Activated naive CD4-positive, alpha-beta T cell treated with anti-CD3 and anti-CD28 coated beads for 36 hours (primary cell): ENCODE measurements at places on chromosomes 6 and 20.

DNA sequence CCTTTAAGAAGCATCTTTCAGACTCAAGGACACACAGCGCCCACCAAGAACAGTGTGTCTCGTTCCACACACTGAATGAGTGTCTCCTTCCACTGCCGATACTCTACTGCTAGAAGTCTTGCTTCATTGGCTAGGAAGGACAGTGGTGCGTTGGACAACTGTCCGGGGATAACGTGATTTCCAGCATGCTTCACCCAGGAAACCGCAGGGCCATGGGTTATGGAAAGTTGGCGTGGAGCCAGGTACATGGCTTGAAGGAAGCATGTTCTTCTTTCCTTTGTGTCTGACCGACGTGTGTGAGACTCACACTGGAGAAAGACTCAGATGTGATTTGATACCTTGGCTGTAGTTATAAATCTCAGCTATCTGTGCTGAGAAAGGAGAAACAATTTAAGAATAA is 73.2 kb downstream of the SMOC2 start:
- no peak for DNase-seq
- H3K36me3 ChIP-seq = no peaks in the 10 kb centered on the region
- H3K4me1 ChIP-seq = no peaks in the 10 kb centered on the region
- peaks cover 2% of the 10 kb centered on the region for H3K27me3 ChIP-seq
- no peak overlapping the region for H3K4me3 ChIP-seq
- no peak overlapping the region for H3K27ac ChIP-seq

- H3K27me3 ChIP-seq = no peaks in the 10 kb centered on the region
- no peaks in the 10 kb centered on the region for H3K4me1 ChIP-seq
These were observed 31.7 kb upstream of the UBR2 start for GRCh38 chr6:42532038-42532669.

DNA sequence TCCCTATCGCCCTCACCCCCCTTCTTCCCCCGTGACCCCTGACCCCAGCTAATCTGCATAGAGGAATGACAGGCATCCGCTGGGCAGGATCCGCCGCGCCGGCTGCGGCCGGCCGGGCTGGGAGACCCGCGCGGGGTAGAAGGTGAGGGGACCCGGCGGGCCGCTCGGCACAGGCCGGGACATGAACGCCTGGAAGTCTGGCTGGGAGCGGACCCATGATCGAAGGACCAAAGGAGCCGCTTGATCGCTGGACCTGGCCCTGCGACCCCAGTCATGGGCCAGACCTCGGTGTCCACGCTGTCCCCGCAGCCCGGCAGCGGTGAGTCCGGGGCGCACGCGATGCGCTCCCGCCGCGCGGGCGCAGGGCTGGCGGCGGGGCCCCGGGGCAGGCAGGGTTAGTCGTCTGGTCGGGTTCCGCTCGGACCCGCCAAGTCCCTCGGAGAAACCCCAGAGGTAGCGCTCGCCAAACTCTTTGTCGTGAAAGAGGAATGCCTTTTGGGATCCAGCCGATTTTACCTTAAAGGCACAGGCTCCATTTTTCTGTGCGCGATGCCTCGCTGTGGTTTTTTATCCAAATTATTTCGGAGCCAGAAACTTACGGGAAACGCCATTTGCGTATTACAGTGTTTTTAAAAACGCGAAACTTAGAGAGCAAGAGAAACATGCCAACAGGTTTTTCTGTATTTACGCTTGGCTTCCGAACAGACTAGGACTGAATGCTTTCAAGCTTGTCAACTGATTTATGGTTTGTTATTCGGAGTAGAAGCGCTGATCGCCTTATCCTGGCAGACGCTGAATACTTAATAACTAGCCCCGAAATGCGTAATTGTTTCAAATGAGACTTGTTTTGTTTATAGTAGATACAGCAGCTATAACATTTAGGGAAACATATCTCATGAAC is at the start of gene PHACTR2:
TSS of gene PHACTR2 (plus strand) at position 75 of the 901 bp plus-strand sequence. CDS start at position 274, 199 bp downstream.
- peak within 1 kb of the TSS; percentile 36 for H3K27ac ChIP-seq
- H3K4me1 ChIP-seq = peaks cover 12% of the 10 kb centered on the region
- H3K4me3 ChIP-seq = peak within 1 kb of the TSS; percentile 80
- H3K36me3 ChIP-seq = no peaks in the 10 kb centered on the region
- peak; percentile 78 for DNase-seq

- no peak overlapping the region for H3K4me3 ChIP-seq
- H3K27ac ChIP-seq = no peak overlapping the region
- peaks cover 32% of the 10 kb centered on the region for H3K4me1 ChIP-seq
These were observed 20.2 kb downstream of the ADGRF4 start for GRCh38 chr6:47718571-47718970.

GRCh38 chr6:154359161-154359574 is 2.6 kb upstream of the IPCEF1 start:
- peaks cover 47% of the 10 kb centered on the region for H3K4me1 ChIP-seq
- peaks cover 14% of the 10 kb centered on the region for H3K27me3 ChIP-seq
- H3K36me3 ChIP-seq = no peaks in the 10 kb centered on the region
- H3K4me3 ChIP-seq = peak overlapping the region; percentile 30
- no peak overlapping the region for H3K27ac ChIP-seq

DNA sequence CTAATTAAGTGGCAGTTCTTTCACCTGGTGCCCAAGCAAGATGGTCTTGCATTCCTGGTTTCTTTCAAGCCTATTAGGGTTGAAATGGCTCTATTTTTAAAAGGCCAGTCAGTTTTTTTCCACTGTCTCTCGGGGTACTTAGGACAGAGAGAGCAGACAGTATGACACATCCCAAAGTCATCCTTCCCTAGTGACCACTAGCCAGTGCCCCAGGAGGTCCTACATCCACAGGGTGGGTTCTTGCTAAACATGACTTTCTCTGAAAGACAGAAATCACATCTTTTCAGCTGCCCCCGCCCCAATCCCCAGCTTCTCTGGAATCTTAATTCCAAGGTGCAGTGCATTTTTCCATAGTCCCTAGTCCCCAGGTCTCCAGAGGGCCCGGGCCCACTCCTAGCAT is 192.4 kb downstream of the SLC24A3 start:
- no peak for DNase-seq
- H3K4me1 ChIP-seq = no peaks in the 10 kb centered on the region
- peaks cover 5% of the 10 kb centered on the region for H3K27me3 ChIP-seq

DNA sequence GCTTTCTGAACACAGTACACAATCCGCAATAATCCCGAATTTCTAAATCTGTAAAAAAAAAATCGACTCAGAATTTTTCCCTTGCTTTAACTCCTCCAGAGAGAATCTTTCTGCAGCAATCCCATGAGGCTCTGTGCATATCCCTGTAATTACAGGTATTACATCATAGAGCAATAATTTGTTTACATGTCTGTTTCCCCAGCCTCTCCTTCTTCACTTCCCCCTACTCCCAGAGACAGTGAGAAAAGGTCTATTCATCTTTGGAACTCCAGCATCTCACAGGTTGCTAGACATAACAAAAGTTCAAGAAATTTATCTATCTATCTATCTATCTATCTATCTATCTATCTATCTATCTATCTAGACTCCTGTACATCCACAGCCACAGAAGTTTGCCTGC is 26.0 kb downstream of the KLHL31 start:
- no peak for DNase-seq
- no peaks in the 10 kb centered on the region for H3K4me1 ChIP-seq
- H3K27ac ChIP-seq = no peak overlapping the region
- no peak overlapping the region for H3K4me3 ChIP-seq
- no peaks in the 10 kb centered on the region for H3K27me3 ChIP-seq
- no peaks in the 10 kb centered on the region for H3K36me3 ChIP-seq

DNA sequence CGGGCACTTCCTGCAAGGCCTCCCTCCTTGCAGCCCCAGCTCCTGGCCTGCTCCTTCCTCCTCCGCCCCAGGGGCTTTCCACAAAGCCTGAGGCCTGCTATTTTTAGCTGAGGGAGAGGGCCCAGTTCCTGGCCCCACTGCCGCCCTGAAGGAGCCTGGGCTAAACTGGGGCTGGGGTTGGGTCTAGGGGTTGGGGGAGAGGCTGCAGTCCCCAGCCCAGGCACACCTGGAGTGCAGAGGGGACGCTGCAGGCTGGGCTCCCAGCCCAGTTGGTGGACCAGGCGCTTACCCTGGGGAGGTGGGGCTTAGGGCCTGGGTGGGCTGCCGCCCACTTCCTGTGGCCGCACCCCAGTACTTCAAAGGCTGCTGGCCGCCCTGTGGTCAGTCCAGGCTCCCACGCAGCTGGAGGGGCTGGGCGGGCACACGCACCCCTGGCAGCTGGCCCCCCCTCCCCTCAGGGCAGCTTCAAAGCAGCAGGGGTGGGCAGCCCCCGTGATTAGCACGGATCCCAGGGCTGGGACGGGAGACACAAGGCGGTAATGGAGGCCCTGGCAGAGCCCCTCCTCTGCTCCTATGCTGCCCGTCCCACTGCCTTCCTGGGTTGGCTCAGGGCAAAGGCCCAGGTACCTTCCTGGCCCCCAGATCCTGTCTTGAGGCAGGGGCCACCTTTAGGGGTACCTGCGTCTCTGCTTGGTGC is 7.1 kb upstream of the ABHD16B start:
- DNase-seq = no peak
- peaks cover 3% of the 10 kb centered on the region for H3K27me3 ChIP-seq
- no peak overlapping the region for H3K4me3 ChIP-seq
- no peaks in the 10 kb centered on the region for H3K36me3 ChIP-seq
- peaks cover 37% of the 10 kb centered on the region for H3K4me1 ChIP-seq

- H3K27me3 ChIP-seq = no peaks in the 10 kb centered on the region
- no peak overlapping the region for H3K4me3 ChIP-seq
- H3K27ac ChIP-seq = no peak overlapping the region
- H3K4me1 ChIP-seq = no peaks in the 10 kb centered on the region
These were observed 96.2 kb downstream of the SMAP1 start for GRCh38 chr6:70763754-70764510.

GRCh38 chr20:61353261-61354000 is 101.4 kb downstream of the CDH4 start:
- H3K36me3 ChIP-seq = no peaks in the 10 kb centered on the region
- peaks cover 16% of the 10 kb centered on the region for H3K27me3 ChIP-seq
- H3K4me1 ChIP-seq = no peaks in the 10 kb centered on the region
- DNase-seq = no peak

DNA sequence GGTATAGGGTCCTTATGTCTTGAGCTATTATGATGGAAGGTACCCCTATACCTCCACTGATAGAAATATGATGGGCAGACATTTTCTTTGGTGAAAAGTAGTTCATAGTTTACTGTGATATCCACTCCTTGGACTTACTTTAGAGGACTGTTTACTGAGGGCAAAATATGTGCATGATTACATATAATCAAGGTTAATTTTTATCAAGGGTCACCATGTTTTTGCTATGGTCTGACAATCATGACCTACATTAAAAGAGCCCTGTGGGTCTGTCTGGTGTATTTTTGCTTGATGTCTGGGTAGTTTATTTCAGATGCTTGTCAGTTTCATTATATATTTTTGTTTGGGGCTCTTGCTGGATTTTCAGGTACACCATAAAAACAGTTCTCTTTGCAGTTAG is 40.1 kb downstream of the CDKAL1 start:
- no peak overlapping the region for H3K4me3 ChIP-seq
- peaks cover 8% of the 10 kb centered on the region for H3K36me3 ChIP-seq
- no peak for DNase-seq

GRCh38 chr6:18053555-18054445 is 66.4 kb upstream of the KIF13A start:
- no peak overlapping the region for H3K4me3 ChIP-seq
- H3K27me3 ChIP-seq = peaks cover 8% of the 10 kb centered on the region
- no peak for DNase-seq
- H3K36me3 ChIP-seq = no peaks in the 10 kb centered on the region
- no peak overlapping the region for H3K27ac ChIP-seq

DNA sequence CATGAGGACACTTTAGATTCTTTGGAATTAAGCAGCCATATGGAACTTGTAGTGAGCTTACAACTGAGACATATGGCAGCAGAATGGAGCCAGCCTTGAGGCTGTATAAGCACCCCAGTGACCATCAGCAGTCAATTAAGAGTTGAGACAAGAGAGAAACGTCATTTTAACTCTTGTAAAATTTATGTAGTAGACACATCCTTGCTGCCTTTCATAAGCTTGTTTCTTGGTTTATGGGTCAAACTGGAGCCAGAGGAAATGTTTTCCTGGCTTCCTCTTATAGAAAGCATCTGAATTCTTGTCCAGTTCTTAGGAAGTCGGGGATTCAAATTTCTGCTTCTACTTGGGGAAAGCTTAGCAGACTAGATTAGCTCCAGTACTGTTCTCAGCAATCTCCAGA is 745.1 kb upstream of the MARCKS start:
- no peaks in the 10 kb centered on the region for H3K4me1 ChIP-seq
- H3K36me3 ChIP-seq = no peaks in the 10 kb centered on the region
- H3K27ac ChIP-seq = no peak overlapping the region

GRCh38 chr6:83270971-83271719 is 78.0 kb downstream of the RWDD2A start:
- no peak for DNase-seq
- peaks cover 3% of the 10 kb centered on the region for H3K27me3 ChIP-seq
- no peaks in the 10 kb centered on the region for H3K36me3 ChIP-seq
- H3K27ac ChIP-seq = no peak overlapping the region
- no peak overlapping the region for H3K4me3 ChIP-seq

DNA sequence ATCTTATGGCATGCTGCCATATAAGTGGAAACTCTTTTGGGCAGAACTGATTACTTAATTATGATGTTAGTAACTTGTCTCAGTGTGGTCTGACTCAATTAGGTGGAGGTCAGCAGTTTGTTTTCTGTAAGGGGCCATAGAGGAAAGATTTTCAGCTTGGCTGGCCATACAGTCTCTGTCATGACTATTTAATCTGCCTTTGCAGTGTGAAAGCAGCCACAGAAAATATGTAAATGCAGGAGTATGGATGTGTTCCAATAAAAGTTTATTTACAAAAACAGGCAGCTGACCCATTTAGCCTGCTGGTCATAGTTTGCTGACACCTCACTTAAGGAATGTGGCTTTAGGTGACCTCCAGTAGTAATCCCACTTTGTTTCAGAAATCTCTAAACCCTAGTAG is 700.7 kb downstream of the EPM2A start:
- DNase-seq = no peak
- no peak overlapping the region for H3K4me3 ChIP-seq
- peaks cover 8% of the 10 kb centered on the region for H3K27me3 ChIP-seq
- H3K27ac ChIP-seq = no peak overlapping the region
- no peaks in the 10 kb centered on the region for H3K36me3 ChIP-seq
- H3K4me1 ChIP-seq = no peaks in the 10 kb centered on the region

DNA sequence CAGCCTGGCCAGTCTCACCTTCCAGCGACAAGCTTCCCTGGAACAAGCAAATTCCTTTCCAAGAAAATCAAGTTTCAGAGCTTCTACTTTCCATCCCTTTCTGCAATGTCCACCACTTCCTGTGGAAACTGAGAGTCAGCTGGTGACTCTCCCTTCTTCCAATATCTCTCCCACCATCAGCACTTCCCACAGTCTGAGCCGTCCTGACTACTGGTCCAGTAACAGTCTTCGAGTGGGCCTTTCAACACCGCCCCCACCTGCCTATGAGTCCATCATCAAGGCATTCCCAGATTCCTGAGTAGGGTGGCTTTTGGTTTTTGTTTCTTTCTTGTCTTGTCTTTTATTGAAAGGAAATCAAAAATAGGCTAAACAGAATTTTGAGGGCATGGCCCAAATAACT is 24.3 kb downstream of the MYCT1 start:
- no peak for DNase-seq
- H3K4me3 ChIP-seq = no peak overlapping the region
- H3K27me3 ChIP-seq = peaks cover 4% of the 10 kb centered on the region
- H3K27ac ChIP-seq = no peak overlapping the region
- no peaks in the 10 kb centered on the region for H3K4me1 ChIP-seq
- H3K36me3 ChIP-seq = no peaks in the 10 kb centered on the region
